ENCODE measurements at places on chromosomes 5 and 9.

- no peak for DNase-seq
These were observed 44.7 kb downstream of the DIAPH1 start for GRCh38 chr5:141574122-141574510.

- no peak for DNase-seq
These were observed 345.5 kb upstream of the PTGER4 start for GRCh38 chr5:40334242-40334635.

DNA sequence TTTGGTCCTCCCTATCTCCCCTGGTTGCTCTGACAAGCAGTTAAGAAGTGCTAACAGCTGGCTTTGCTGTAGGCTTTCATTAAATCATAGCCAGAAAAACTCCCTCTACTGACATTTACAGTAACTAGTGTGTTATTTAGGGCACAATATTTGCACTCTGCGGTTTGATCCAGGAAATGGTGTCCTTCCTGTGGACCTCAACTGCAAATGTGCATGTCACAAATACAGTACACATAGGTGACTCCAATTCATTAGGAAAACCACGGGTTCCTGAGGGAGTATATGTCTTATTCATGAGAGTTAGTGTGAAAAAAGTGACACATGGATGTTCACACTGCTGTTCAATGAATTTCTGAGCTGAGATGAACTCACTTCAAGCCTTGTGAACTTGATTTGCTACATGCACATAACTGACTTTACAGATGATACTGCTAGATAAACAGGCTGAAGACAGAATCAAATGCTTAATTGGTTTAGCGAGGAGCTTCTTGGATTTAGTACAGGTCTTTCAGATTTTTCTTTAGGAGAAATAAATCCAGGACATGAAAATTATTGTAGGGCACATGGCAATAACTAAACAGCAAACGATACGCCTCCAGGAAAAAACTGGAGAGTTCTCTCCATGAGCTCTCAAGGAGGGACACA is 281.5 kb downstream of the EFNA5 start:
- DNase-seq: peak; percentile 71

GRCh38 chr5:171521219-171521633 is 101.8 kb downstream of the FGF18 start:
- no peak for DNase-seq

DNA sequence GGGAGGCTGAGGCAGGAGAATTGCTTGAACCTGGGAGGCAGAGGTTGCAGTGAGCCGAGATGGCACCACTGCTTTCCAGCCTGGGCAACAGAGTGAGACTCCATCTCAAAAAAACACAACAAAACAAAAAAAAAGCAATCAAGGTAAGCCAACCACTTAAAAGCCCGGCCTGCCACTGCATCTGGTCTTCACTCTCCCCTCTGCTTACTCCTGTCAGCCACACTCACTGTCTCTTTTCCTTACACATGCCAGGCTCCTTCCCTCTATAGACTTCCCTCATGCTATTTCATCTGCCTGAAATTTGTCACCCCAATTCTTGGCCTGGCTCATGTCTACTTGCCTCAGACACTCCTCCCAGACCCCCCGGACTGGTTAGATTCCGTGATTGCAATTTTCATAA is 17.6 kb upstream of the LIFR start:
- no peak for DNase-seq

DNA sequence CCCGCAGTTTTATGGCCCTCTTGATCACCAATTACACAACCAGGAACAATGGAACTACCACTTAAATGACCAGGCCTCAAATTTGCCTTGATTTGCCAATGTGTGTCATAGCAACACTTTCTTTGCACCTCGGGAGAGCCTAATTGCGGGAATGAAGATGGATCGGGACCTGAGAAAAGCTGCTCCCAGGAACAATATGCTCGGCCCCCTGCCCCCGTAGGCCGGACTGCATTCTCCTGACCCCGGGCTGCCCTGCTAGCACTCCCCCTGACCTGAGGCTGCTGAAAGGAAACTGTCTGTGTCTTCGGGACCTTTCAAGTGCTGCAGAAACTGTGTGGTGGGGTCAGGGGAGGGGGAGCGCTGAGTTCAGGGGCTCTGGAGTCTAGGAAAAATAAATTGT is 294.3 kb upstream of the IRX1 start:
- no peak for DNase-seq

DNA sequence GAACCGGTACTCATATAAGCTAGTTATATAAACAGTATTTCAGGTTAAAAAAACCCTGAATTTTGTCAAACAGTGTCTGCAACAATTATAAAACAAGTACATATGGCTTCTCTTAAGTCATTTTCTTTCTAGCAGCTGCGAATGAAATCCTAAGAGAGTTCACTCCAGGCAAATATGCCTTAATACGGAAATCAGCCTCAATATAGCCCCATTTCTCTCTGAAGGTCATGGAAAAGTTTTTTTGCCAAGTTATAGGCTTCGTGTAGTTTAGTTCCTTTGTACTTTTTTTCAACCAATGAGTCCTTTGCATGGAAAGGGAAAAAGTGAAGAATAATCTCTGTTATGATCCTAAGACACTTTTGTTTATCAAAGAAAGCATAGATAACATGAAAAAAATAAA is 848.0 kb upstream of the ACO1 start:
- no peak for DNase-seq

- DNase-seq: no peak
These were observed 22.3 kb upstream of the TAL2 start for GRCh38 chr9:105639936-105640335.

- DNase-seq: peak; percentile 40
These were observed 54.4 kb upstream of the RPL26L1 start for GRCh38 chr5:172904643-172905345.

GRCh38 chr5:113090336-113091106 is 113.9 kb downstream of the DCP2 start:
- no peak for DNase-seq

DNA sequence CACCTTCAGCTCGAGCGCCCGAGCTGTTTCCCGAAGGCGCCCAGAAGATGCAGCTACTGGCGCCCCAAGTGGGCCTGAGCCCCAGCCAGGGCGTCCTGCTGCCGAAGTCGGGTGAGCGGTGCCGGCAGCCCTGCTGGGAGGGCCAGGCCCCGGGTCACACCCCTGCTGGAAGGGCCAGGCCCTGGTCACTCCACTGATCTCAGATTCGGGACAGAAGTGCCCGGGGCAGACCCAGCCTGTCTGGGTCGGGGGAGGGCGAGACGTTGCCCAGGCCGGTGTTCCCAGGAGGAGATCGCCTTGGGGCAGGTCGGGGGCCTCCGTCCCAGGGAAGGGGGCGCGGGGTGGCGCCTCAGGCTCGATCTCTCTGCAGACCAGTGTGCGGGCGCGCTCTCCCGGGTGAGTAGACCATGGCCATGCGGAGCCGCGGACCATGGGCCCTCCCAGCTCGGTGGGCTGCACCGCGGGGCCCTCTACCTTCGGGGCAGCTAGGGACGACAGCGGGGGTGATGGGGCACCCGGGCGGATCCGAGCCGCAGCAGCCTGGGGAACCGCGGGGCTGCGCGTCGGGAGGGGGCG is 2.3 kb downstream of the LCNL1 start:
- DNase-seq: no peak

- peak; percentile 23 for DNase-seq
These were observed 1537.6 kb upstream of the CDH9 start for GRCh38 chr5:28576022-28576421.

DNA sequence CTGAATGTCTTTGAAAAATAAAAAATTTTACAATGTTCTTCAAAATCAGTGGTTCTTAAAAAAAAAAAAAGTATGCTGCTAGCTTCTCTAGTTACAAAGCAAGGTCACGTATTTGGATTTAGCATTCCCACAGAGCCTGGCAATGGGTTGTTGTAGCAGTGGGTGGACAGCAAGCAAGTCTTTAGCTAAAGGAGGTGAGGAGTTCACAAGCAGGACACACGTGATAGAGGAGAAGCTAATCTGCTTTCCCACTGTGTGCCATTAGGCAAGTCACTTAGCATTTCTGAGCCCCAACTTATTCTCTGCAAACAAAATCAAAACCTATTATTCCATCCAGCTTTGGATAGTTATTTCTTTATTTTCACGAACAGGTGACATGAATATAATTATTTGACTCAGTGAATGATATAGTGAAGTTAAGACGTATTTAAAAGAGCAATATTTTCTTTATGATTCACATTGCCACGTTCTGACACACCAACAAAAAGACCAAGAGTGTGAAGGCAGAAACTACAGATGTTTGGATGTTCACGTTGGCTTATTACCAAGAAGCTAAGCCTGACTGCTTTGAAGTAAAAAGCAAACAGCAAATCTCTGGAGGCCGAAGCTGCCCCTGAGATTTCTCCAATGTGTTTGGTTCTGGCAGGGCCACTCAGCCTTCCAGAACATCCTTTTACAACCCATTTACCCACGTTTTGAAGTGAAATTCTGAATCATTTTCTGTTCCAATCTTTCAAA is 612.1 kb upstream of the CDH6 start:
- no peak for DNase-seq

DNA sequence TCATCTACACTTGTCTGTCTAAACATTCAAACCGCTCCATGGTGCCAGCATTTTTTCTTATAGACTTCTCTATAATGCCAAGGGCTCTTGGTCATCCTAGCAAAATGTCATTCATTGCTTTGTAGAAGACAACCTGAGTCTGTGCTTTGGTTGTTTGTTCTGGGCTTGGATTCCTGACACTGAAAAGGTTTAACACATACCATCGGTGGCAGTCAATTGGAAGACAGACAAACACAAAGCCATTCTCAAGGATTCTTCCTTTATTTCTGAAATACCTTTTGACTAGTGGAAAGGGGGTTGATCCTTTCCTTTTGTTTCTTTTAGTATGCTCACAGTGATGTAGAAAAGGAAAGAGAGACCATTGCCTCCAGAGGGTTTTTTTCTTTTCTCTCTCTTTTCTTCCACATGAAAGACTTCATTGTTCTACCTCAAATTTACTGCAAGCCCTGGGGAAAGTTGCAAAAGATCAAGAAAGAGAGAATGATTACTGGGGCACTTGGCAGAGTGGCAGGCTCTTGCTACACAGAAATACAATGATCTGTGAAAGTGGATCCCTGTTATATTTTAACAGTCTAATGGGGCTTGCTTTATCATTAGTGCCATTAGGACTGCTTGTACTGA is 66.4 kb upstream of the TMC1 start:
- DNase-seq: no peak

DNA sequence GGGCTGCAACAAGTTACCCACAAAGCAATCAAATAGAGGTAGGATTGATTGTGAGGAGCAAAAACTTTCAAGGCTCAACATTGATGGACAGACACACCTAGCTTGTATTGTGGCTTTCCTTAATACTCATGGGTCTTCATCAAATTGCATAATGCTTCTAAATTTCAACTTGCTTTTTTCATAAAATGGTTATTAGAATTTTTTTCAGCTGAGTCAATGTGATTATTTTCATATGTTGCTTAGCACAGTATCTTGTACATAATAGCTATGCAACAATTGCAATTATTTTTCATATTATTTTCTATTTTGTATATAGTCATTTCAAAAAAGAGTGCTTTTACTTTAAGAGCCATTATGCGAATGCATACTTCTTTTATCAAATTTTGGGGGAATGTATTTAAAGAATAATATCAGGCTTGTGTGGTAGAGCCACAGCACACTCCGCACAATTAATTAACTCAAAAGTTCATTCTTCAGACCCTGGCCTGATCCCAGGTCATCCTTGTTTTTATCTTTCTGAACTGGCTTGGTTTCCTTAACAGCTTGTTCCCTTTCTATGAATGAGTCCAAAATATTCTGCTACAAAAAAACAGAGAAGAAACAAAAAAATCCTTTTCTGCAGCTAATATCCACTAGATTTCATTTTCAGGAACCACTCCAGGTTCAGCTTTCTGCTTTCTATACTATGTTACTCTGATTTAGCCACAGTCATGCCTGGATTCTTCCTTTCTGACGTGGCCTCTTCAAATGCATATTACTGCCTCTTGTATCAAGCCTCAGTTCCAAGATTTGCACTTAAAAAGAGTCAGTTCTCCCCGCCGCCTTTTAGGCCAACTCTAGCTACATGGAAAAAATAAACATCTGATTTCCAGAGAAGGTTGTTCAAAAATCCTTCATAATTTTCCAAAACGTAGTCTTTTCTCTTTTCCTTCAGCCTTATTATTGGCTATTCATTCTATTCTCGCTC is 45.3 kb upstream of the CDH9 start:
- DNase-seq: no peak

GRCh38 chr5:10676224-10676623 is 84.8 kb downstream of the DAP start:
- DNase-seq: no peak

- DNase-seq: no peak
These were observed 740.3 kb upstream of the CDH6 start for GRCh38 chr5:30453168-30453567.

Measured in hematopoietic multipotent progenitor cell treated with erythropoietin and hydrocortisone succinate and interleukin-3 and kit ligand, for 4 days (in vitro differentiated cells).